Adrenal gland (tissue), 19 donors: ENCODE measurements at places on chromosomes 6 and 20. TPM values are rescaled to one million over a fixed set of nuclear protein-coding genes. Genes with fewer than 3 reads are reported as not detected.

SRSF3 gene
- 58.2 TPM for total RNA-seq

B3GALT4 gene
- 23.7 TPM for total RNA-seq

JPH2 gene
- 4.4 TPM for total RNA-seq

RUNX2 gene
- total RNA-seq: 1.7 TPM

- DNase-seq: no peak
Observed at GRCh38 chr20:48189181-48189580, 403.9 kb upstream of the SULF2 start.

- no peak for DNase-seq
Observed at GRCh38 chr6:131778169-131778568, 29.7 kb upstream of the ENPP1 start.

GRCh38 chr6:84220809-84221409 lies 6.5 kb downstream of the CEP162 start:
- no peak for DNase-seq

DNA sequence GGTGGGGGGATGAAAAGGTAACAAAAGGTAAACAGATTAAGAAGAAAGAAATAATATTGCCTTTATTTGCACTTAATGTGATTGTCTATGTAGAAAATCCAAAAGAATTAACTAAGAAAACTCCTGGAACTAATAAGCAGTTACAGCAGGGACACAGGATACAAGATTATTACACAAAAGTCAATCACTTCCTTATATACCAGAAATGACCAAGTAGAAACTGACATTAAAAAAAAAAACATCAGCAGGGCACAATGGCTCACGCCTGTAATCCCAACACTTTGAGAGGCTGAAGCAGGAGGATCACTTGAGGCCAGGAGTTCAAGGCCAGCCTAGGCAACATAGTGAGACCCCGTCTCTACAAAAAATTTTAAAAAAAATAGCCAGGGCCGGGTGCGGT lies 123.2 kb upstream of the RIPOR2 start:
- no peak for DNase-seq

DNA sequence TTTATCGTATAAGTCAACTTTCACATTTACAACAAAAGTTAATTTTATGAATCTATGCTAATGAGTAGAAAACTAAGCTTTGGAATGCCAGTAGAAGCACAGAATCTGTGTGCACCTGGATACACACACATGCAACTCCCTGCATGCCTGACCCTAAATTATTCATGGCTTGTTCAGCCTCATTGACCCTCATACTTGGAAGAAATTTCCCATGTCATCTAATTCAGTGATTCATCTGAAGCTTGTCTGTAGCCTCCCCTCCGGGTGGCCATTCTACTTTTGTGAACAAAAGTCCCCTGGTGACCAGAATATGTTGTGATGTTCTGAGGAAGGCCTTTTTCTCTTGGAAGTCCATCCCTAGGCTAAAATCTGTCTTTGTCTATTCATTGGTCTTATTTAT lies 1078.4 kb downstream of the KIF16B start:
- no peak for DNase-seq

GRCh38 chr6:13362412-13362811 lies 34.1 kb upstream of the TBC1D7 start:
- no peak for DNase-seq

DNA sequence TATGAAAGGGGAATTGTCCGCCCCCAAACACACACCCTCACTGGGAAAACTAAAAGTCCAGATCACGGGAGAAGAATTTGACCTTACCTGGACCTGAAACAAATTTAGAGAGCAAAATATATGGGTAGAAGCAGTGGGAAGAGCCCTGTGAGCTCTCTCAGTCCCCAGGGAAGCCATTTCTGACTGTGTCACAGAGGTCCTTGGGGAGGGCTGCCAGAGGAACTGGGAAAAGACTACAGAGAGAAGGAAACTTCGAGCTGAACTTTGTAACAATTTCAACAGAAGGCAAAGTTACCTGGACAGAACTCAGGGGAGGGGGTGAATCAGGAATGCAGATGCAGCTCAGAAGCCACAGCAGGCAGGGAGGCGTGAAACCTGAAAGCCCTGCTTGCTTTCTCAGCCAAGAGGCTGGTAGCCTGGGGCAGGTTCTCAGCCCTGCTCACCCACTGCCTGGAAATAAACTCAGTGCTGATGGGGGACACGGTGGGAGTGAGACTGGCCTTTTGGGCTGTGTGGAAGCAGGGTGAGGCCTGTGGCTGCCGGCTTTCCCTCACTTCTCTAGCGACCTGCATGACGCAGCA lies 163.8 kb downstream of the TMEM200A start:
- no peak for DNase-seq

- DNase-seq: no peak
Observed at GRCh38 chr6:57158658-57159057, 13.5 kb upstream of the BAG2 start.

DNA sequence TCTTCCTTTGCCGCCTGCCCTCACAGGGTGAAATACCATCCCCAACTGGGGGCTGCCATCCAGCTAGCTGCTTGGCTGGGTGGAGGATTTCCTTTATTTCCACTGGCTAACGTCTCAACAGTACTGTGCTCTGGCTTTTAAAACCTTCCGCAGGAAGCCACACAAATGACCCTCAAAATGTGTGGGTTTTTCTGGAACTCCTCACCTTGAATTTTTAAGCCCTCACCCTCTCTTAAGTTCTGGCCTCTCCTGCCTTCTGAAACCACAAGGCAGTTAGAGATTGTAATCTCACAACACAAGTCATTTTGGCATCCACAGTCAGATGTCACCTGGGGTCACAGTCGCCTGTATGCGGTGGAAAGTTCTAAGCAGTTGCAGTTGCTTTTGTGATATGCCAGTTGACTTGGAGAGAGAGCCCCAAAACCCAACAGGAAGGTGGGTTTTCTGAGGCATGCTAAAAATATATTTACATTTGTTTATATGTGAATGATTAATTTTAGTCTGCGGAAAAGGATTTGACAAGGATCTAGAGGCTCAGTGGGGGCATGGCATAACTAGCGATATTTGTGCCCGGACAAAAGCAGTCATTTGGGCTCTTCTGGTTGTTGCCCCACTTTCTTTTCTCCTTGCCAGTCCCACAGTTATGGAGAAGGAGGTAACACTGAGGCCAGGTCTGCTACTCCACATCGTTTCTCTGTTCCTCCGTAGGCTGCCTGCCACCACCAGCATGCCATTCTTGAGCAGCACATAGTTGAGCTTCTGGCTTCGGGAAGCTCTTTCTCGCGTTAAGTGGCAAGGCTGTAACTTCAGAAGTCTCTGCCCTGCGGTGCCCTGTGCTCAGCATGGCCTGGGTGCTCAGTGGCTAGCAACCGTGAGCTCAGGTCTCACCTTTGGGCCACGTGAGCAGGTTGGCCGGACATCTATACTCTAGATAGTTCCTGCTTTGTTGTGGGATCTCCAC lies 335.3 kb downstream of the CD83 start:
- no peak for DNase-seq

- no peak for DNase-seq
Observed at GRCh38 chr6:38214159-38214558, 394.6 kb downstream of the ZFAND3 start.

- DNase-seq: no peak
Observed at GRCh38 chr6:105790635-105791034, 295.5 kb upstream of the PRDM1 start.

GRCh38 chr6:147769496-147770087 lies 261.1 kb downstream of the SAMD5 start:
- DNase-seq: no peak
